NCI-H345 (cell line): ENCODE measurements at places on chromosomes 16 and 17.

DNA sequence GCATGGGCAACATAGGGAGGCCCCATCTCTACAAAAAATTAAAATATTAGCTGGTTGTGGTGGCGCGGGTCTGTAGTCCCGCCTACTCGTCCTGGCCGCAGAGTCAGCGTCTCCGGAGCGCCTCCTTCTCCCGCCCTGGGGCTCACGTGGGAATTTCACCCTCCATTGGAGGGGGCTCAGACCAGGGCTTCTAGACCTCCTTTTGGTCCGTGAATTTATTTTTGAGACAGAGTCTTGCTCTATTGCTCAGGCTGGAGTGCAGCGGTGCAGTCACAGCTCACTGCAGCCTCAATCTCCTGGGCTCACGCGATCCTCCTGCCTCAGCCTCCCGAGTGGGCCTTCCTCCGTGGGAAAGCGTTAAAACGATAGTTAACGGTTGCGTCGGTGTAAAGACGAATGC lies 394 bp upstream of the NME4 start:
- peak; percentile 28 for DNase-seq

- DNase-seq: no peak
These were observed 7.3 kb upstream of the WDR45B start for GRCh38 chr17:82655523-82655922.

DNA sequence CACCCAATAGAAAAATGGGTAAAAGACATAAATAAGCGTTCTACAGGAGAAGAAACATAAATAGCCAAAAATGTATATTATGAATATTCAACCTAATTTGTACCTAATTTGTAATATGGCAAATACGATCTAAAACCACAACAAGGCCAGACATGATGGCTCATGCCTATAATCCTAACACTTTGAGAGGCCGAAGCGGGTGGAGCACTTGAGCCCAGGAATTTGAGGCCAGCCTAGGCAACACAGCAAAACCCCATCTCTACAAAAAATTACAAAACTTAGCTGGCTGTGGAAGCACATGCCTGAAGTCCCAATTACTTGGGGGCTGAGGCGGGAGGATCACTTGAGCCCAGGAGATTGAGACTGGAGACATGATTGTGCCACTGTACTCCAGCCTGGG lies 30.1 kb downstream of the CRLF3 start:
- no peak for DNase-seq

DNA sequence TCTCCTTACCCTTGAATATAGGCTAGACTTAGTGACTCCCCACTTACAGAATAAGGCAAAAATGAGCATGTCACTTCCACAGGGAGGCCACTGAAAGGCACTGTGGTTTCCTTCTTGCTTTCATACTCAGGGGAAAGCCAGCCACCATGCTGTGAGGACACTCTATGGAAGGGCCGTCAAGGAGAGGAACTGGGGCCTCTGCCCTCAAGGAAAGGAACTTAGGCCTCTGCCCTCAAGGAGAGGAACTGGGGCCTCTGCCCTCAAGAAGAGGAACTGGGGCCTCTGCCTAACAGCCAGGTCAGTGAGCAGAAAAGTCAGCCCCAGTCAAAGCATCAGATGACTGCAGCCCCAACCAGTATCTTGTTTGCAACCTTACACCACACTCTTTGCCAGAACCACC lies 30.1 kb downstream of the VPS35 start:
- no peak for DNase-seq

GRCh38 chr17:13597723-13598347 lies 3.9 kb downstream of the HS3ST3A1 start:
- DNase-seq: no peak

DNA sequence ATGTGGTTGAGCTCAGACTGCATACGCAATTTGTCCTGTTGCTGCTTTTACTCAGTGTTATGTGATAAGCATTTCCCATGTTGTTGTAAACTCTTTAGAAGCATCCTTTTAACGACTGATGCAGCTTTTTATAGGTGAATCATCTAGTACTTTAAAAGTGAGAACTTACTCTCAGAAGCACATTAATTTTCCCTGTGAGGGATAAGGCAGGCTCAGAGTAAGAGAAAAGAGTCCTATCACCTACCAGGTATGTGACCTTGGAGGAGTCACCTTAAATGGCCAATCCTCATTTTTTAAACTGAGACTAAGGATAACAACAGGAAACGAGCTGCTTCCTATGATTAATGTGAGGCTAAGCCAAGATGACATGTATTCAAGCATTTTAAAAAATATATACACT lies 34.4 kb upstream of the GAN start:
- no peak for DNase-seq

DNA sequence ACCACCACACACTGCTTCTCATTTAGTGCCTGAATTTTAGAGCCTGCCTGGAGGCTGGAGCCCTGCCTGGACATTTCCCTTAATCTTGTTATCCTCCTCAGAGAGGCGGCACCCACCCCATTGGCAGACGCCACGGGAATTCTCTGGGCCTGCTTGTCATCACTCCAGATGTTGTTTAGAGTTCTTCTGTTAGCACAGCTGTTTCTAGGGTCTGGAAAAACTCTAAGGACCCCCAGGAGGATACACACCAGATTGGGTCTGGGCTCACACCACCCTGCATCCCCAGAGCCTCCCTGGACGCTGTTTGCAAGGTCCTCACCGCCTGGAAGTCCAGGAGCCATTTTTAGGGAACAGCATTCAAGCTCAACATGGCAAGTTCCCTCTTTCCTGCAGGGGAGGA lies 565 bp upstream of the XAF1 start:
- DNase-seq: no peak

DNA sequence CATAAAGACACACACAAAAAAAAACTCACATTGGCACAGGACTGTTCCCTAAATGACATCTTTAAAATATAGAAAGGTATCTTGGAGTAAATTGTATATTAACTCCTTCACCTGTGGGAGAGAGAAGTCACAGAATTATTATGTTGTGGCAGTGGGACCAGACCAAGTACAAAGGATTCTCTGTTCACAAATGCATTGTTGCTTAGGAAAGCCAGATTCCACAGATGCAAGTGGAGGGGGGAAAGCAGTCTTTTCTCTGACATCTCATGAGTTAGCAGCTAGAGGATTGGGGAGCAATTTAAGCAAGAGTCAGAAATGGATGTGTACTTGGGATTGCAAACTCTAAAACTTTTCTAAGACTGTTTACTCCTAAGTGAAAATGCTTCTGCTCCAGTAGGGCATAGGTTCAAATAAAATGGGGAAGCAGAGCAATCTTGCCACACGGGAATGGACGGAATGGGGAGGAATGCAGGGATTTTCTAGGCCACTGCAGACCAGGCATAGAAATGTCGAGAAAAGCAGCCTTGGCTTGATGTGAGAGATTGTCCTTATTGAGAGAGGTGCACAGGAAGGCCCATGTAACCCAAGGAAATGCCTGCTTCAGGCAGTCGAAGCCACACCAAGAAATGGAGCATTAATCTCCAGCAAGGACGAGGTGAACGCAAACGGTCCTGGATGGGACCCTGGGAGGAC lies 4.1 kb upstream of the PMP22 start:
- no peak for DNase-seq

GRCh38 chr16:30747331-30747730 lies 894 bp upstream of the PHKG2 start:
- no peak for DNase-seq

DNA sequence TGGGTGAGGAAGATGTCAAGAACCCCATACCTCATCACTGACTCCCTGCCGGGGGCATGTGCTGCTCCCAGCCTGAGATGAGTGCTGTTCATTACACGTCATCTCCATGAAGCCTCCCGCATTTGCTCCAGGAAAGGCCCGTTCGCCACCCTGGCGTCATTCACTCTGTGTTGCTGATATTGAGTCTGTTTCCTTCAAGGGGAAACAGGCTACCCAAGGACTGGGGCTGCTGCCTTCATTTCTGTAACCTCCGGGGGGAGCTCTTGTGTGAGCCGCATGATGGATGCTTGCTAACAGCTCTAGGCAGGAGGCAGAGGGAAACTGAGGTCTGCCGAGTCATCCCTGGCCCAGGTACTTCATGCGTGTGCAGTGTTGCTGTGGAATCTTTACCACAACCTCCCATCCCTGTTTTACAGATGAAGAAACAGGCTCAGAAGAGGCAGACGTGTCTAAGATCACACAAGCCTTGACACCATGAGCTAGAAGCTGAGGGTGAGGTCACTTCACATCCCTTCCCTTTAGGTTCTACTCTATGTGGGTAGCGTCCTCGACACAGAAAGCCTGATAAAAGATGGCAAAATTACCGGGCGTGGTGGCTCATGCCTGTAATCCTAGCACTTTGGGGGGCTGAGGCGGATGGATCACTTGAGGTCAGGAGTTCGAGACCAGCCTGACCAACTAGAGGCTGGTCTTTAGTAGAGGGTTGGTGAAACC lies 3.5 kb upstream of the ARMC5 start:
- DNase-seq: no peak

DNA sequence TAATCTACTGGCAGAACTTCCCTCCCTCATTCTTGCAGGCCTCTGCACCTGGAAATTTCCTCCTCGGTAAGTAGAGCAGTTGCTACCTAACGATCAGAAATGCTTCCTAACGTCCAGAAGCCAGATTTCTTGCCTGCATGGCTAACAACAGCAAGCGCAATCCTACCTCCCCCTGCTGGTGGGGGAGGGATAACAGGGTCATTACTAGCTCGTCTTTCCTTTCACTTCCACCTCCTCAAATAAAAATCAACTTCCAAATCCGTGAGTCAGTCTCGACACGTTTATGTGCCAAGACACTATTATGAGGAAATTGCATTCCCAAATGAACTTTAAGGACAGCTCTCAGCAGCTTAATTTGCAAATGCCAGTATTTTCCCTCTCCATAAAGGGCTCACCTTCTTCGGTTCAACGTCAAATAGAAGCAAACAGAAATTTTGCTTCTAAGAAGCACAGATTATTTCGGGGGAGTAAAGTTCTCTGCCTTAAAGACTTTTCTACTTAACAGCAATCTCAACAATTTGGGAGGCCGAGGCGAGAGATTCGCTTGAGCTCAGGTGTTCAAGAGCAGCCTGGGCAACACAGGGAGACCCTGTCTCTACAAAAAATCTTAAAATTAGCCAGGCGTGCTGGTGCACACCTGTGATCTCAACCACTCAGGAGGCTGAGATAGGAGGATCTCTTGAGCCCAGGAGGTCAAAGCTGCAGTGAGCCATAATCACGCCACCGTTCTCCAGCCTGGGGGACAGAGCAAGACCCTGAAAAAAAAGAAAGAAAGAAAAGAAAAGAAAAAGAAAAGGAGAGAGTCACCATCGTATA lies 188.6 kb upstream of the PSMD7 start:
- no peak for DNase-seq

DNA sequence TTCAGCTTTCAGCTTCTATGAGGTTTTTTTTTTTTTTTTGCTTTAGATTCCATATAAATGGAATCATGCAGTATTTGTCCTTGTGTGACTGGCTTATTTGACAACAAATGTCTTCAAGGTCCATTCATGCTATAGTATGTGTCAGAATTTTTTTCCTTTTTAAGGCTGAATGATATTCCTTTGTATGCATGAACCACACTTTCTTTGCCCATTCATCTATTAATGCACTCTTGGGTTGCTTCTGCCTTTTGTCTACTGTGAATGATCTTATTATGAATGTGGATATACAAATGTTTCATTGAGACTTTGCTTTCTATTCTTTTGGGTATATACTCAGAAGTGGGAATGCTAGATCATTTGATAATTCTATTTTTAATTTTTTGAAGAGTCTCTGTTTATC lies 27.0 kb upstream of the LRRC75A start:
- DNase-seq: no peak

DNA sequence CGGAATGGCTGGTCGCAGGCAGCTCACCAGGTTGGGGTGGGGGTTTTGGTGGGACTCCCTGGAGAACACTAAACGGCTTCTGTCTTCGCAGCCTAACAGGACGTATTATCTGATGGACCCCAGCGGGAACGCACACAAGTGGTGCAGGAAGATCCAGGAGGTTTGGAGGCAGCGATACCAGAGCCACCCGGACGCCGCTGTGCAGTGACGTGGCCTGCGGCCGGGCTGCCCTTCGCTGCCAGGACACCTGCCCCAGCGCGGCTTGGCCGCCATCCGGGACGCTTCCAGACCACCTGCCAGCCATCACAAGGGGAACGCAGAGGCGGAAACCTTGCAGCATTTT lies 59.7 kb downstream of the PDPK1 start:
- DNase-seq: no peak

DNA sequence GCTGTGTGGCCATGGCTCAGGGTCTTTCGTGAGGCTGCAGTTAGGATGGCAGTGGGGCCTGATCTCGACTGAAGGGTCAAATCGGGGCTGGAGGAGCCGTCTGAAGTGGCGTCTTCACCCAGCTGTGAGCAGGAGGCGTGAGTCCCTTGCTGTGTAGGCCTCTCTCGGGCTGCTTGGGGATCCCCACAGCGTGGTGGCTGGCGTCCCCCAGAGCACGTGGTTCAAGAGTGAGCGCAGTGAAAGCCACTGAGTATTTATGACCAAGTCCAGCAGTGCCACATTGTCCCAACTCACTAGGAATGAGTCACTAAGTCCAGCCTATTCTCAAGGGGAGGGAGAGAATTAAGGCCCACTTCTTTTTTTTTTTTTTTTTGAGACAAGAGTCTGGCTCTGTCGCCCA lies 11.7 kb upstream of the TCF25 start:
- no peak for DNase-seq

- peak; percentile 95 for DNase-seq
These were observed 53.6 kb upstream of the SDK2 start for GRCh38 chr17:73697872-73698271.

- no peak for DNase-seq
These were observed 83.2 kb upstream of the C17orf78 start for GRCh38 chr17:37292429-37293139.

- DNase-seq: no peak
These were observed 2.6 kb upstream of the HPR start for GRCh38 chr16:72060405-72060804.

DNA sequence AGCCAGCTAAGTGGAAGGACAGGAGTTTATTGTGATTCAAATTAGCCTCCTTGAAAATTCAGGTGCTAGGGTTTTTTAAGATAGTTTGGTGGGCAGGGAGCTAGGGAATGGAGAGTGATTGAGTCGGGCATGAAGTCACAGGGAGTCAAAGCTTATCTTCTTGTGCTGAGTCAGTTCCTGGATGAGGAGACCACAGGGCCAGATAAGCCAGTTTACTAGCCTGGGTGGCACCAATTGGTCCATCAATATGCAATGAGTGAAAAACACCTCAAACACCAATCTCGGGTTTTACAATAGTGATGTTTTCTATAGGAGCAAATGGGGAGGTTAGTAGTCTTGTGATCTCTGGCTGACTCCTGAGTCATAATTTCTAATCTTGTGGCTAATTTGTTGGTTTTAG lies 165.1 kb downstream of the ABCC12 start:
- DNase-seq: no peak

DNA sequence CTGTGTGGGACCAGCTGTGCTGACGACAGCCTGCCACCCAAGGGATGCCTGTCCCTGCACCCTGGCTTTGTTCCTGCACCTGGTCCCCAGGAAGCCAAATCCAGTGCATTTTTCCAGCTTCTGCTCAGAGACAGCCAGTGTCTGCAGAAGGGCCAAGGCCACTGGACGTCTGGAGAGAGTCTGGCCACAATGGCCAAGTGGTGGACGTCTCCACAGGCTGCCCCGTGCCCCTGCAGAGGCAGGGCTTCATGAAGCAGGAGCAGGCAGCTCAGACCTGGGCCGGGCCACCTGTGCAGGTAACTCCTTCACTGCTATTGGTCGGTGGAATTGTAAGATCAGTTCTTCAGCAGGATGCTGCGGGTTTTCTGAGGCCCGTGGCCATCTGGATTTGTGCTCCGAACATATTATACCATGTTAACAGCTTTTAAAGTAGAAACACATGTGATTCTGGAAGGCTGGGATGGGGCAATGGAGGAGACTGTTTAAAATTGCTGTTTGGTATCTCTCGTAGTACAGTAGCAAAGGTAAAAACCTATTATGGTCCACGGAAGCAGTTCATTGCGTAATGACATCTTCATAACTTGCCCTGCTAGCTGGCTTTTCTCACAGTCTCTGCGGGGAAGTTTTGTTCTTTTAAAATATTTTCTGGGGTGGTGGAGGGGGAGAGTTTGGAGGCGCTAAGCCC lies 185.3 kb downstream of the CCDC182 start:
- DNase-seq: no peak
